ENCODE measurements at places on chromosomes 6 and 20.

- DNase-seq, result no peak
These were observed 2.3 kb downstream of the MANBAL start for GRCh38 chr20:37291724-37292126.

GRCh38 chr20:15882553-15882952 lies 690.7 kb downstream of the KIF16B start:
- DNase-seq, result no peak

- no peak for DNase-seq
These were observed 31.2 kb downstream of the KCNQ5 start for GRCh38 chr6:72653026-72653425.

DNA sequence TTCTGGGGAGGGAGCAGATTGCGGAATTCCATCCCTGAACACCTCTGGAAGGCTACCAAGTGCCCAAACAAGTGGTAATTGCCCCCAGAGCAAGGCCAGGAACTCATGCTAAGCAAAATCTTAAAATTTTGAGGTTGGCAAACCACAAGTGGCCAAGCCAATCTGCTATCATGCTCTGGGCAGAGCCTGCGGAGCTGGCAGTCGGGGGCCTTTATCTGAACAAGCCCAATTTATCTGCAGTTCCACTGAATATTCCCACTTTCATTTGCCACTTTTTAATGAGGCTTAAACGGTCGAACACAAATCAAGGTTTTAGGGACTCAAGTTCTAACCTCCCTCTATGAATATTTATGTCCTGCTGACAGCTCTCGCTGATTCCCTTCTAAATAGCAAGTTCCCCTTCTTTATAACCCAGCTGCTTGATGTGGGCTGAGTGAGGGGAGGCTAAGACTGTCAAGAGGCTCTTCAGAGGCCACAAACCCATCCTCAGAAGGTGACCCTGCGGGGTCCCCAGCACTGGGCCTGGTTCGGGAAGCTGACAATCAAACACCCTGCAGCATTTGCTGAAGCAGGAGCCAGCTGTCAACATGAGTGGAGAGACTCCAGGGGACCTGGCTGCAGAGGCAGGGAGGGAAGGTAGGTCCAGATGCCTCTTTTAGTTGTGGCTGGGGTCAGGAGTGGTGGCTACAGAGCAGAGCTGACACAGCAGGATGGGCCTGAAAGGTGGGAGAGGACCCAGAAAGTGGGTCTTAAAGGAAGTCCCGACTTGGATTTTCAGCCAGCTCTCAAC lies 11.9 kb downstream of the CCDC167 start:
- no peak for DNase-seq

- no peak for DNase-seq
These were observed 105.8 kb upstream of the DUSP22 start for GRCh38 chr6:186340-186965.

Measured in head of caudate nucleus (tissue), 42 donors.